G401 (cell line): ENCODE measurements at places on chromosomes 6 and 20. TPM values are rescaled to one million over a fixed set of nuclear protein-coding genes. Genes with fewer than 3 reads are reported as not detected.

Gene GLP1R
- total RNA-seq, result not detected in 2 replicates

Gene HLA-A
- total RNA-seq, result 59.4 and 61.4 TPM in 2 replicates

GRCh38 chr20:45337367-45338120 is 10.7 kb downstream of the SDC4 start:
- no peak for DNase-seq

Gene PLAGL1
- 5.5 and 9.9 TPM in 2 replicates for total RNA-seq

GRCh38 chr6:82866446-82866845 is 199.2 kb downstream of the UBE3D start:
- no peak for DNase-seq

DNA sequence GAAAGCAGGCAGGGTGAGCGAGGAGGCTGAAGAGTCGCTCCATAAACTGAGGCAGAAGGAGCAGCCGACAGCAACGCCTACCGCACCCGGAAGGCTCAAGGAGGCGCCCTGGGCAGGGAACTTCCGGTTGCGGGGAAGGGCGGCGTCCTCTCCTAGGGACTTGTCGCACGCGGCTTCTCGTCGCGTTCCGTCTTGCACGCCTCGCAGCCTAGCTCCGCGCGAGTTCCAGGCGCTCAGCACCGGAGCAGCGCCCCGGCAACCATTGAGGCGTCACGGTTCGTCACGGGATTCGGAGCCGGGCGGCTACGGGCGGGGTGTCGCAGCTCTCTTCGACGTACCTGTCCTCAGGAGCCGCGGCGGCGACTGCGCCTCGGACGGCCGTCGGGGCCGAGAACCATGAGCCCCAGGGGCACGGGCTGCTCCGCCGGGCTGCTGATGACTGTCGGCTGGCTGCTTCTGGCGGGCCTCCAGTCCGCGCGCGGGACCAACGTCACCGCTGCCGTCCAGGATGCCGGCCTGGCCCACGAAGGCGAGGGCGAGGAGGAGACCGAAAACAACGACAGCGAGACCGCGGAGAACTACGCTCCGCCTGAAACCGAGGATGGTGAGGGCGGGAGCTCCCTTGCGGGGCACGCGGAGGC is at the start of gene SPACA1:
Gene SPACA1, plus strand, starts transcription at position 332 of the 641 bp plus-strand sequence. Its CDS starts 65 bp downstream, at position 397.
- DNase-seq, result no peak

DNA sequence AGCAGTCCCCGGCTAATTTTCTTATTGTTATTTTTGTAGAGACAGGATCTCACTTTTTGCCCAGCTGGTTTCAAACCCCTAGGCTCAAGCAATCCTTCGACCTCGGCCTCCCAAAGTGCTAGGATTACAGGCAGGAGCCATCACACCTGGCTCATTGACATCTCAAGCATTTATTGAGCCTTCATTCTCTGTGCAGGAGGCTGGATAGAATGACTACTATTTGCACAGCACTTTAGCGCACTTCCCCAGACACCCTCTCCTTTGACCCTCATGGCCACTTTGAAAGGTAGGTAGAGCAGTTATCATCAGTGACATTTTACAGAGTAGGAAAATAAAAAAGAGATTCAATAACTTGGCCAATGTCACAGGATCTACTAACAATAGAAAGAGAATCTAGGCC is 124.0 kb upstream of the STXBP5 start:
- no peak for DNase-seq

- DNase-seq, result peak; percentile 79
Measured at GRCh38 chr20:46022411-46023147, 6.4 kb upstream of the SLC12A5 start.
